EH (cell line): ENCODE measurements at places on chromosomes 2 and 18.

DNA sequence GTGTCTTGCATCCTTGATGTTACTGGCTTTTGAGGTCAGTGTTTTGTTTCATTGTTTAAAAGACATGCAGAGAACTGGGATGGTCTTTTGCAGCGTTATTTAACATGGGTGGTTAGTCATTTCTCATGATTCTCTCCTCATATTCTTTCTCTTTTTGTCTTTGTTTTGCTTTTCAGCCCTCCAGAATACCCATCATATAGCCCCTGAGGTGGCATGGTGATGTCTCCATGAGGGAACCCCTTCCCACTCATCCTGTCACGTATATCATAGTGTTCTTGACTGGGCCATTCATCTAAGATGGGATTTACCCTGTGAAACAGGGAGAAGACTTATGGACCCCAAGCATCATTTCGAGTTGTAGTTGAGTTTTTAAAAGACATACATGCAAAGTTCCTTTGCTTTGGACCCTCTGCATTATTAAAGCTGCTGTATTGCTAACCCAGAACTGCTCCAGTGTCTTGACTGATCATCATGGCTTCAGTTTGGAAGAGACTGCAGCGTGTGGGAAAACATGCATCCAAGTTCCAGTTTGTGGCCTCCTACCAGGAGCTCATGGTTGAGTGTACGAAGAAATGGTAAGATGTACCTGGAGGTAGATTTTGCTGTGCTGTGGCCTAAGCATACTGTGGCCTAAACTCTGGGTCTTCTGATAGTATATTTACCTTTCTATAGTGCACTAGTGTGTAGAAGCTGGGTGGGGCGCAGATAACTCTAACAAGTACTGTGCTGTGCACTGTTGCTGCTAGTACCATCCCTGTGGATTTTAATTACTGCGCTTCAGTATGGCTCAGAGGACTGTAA is 1.4 kb downstream of the EHBP1 start:
- DNase-seq: no peak

GRCh38 chr2:182973441-182974352 is 64.6 kb downstream of the NCKAP1 start:
- DNase-seq: no peak

DNA sequence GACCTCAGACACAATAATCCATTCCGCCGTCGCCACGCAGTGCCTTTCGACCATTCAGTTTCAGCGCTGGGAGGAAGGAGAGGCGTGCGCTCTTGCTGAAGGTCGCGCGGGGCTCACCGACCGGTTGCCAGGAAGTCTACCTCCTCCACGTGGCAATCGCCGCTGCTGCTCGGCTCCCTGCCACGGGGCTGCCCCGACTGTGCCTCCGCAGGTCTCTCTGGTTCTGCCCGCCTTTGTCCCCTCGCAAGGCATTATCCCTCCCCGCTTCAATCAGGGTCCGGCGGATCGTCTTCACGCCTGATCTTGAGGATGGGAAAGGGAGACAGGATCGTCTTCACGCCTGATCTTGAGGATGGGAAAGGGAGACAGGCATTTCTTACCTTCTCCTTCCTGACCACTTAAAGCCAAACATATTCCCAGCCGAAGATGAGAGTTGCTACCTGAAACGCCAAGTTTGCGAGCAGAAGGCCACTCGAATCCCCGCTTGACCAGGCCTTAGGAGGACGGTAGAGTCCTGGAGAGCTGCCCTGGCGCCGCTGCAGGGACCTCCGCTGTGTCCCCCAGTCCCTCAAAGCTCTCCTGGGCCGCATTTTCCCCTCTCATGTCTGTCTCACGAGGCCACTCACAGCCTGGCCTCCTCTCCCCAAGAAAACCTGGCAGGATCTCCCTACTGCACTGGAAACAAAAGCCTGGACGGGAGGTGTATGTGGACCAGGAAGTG is 4.3 kb upstream of the GPR45 start:
- DNase-seq: no peak

GRCh38 chr2:67256892-67257291 is 140.2 kb upstream of the ETAA1 start:
- DNase-seq: peak; percentile 93

- DNase-seq: no peak
Measured at GRCh38 chr2:53536583-53537361, 230.8 kb upstream of the CHAC2 start.

DNA sequence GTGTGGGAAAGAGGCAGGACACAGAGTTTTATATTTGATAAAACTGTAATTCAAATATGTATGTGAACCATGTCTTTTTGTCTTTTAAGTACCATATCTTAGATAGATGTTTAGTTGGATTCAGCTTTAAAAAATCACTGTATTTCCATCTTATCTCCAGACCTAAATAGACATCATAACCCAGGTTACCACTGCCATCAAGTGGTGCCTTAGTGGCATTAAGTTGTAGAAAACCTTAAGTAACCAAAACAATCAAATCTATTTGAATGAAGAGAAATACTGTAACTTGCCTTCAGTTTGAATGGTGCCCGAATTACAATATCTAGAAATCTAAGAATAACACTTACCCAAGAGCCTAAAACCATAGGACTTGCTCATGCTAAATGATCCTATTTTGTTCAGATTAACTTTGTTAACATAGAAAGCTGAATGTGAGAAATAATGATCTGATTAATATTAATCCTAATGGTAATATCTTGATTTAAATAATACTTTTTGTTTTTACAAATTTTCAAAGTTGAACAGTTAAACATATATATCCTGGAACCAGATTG is 92.5 kb upstream of the MAP2 start:
- peak; percentile 40 for DNase-seq

- DNase-seq: peak; percentile 81
Measured at GRCh38 chr2:85183479-85183878, 50.3 kb downstream of the TCF7L1 start.

GRCh38 chr2:183089192-183089851 is 10.8 kb downstream of the DUSP19 start:
- DNase-seq: no peak

GRCh38 chr18:51878724-51879123 is 461.3 kb upstream of the DCC start:
- DNase-seq: no peak

- DNase-seq: peak; percentile 19
Measured at GRCh38 chr18:35099911-35100310, 58.7 kb downstream of the MAPRE2 start.
